ENCODE measurements at places on chromosomes 6 and 20.
A peak's percentile ranks its signal among the peaks of the same experiment; 100 is the strongest.

DNA sequence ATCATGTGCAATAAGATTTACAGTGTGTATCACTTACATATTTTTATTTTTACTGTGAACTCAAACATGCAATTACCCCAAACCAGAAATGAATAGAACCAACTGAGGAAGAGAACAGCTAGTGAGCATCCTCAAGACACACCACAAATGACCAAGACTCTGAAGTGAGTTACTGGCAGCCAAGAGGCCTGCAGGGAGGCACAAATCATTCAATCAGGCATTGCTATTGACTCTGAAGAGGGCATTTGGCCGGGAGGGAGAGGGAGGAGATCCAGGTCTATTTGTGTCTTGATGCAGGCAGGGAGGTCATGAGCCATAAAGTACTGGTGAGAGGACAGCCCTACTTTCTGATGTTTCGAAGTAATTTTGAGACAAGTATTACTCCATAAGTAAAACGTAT, 257.7 kb downstream of the BCKDHB start:
- DNase-seq = no peak

DNA sequence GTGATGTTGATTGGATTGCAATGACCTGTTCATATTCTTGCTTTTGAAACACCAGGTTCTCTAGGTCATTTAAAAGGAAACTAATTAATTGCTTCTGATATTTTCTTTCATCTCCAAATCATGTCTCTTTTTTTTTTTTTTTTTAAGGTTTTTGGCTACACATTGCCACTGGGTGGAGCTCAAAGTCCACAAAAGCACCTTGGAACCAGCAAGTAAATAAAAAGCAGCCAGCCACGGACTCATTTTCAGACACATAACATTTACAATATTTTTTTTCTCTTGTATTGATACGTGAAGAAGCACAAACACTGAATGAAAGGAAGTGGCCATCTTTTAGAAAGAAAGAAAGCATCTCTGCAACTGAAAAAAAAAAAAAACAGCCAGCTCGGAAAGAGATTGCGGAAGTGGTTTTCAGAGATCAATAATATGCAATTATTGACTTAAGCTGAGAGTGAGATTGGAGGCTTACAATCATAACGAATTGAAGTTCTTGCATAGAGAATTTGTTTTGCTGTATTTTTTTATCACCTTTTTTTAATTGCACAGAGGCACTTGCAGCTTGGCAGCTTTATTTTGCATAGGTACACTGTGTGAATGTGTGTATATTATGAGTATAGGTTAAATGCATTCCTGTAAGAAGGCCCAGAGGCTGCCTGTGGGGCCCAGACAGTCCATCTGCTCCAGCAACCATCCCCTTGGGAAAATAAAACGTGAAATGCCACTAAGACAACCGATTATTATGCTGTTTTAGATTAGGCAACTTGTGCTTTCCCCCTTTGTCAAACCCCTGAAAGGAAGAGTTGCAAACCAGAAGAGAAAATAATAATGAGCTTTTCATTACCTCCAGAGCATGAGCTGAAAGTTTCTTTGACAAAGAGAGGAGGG, 28.2 kb downstream of the CGA start:
- DNase-seq = peak; percentile 87

DNA sequence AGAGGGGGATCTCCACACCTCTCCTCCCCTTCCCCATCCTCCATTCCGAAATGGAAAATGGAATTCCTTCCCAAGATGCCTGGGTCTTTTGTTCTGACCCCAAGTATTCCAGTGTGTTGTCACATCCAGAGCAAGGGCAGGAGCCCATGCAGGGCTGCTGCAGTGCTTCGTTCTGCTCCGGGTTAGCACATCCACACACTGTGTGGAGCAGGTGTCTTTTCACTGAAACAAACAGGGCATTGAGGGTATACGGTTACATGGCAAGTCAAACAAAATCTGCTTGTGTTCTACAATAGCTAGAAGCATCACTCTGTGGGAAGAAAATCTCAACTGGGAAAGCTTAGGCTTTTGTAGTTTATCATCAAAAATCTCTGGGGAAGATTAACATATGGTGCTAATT, 56.9 kb downstream of the LYRM2 start:
- peak; percentile 64 for DNase-seq

DNA sequence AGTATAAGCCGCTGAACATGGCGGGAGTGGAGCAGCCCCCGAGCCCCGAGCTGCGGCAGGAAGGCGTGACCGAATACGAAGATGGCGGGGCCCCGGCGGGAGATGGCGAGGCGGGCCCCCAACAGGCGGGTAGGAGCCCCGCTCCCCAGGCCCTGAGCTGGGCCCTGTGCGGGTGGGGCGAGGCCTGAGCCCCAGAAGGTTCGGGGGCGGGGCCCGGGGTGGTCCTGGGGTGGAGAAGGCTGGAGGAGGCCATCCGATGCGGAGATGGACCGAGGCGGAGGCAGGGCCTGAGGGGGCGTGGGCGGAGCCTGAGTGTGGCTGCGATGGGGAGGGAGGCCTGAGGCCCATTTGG, 7.1 kb downstream of the L3MBTL1 start:
- DNase-seq = no peak

DNA sequence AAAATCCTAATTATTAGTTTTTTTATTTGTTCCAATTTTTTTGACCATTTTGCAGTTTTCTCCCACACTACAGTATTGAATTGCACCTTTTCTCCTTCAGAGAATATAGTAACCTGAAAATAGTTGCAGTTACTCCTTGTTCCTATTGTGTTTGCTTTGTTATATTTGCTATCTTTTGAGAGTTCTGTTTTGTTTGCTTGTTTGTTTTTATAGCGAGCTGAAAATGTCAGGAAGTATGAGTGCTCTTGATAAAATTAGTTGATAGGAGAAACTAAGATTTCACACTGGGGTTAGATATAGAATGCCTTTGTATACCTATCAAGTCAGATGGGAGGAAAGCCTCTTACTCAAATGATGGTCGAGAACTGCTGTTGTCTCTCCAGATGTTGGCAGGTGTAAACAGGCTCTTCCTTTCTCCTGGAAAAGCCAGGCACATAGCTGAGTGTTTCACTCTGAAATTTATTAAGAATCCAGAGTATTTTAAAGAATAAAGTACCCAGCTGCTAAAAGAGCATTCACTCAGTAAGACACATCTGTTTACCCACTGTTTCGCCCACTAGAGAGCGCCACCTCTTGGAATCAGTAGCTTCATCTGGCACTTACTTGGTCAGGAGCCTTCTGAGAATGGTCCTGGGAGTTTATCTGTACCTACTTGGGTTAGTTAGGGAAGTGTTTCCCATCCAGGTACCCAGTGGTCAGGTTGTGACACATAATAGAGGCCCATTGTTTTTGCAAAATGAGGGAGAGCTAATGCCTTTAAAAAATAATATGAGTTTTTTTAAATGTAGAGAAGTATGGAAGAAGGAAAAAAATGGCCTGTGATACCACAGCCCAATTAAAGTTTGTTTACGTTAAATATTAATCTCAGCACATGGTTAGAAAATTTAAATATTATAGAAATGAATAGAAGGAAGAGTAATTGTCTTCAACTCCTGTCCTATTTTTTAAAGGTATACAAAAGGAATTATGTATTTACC, 11.2 kb downstream of the NT5DC1 start:
- DNase-seq = peak; percentile 47

DNA sequence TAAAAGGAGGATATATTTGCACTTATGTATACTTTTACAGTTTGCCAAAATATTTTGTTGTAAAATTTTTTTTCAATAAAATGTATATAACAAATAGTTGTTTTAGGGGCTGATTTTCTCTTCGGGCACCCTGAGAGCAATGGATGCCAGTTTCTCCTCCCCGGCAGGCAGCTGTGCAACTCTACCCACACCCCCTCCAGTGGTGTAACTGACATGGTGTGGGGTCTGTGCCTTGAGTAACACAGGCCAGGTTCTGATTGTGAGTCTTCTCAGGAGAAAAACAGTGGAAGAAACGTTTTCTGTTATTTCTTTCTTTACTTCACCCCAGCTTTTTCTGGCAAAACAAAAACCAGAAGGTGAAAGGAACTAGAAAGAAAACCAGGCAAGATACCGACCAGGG, 6.1 kb downstream of the FOXF2 start:
- DNase-seq = no peak

DNA sequence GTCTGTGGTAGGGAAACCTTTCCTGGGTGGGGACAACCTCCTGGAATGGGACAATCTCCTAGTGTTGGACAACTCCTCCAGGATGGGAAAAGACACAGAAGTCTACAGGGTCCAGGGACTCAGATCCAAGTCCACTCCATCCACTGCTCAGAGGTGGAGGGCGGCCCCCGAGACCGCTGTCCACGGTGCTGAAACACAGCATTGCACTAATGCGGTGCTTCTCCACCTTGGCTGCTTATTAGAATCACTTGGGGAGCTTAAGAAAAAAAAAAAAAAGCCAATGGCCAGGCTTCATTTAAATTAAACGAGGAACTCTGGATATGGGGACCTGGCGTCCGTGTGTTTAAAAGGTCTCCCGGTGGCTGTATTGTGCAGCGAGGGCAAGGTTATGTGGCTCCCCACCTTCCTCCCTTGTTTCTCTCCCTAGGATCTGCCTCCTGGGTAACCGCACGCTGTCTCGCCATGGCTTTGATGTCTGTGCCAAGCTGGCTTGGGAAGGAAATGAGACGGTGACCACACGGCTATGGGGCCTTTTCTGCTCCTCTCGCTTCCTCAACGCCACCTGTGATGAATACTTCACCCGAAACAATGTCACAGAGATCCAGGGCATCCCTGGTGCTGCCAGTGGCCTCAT, 12.0 kb downstream of the SLC12A5 start:
- no peak for DNase-seq

Measured in NCI-H774 (cell line).